ENCODE measurements at places on chromosomes 13 and 19. TPM values are rescaled to one million over a fixed set of nuclear protein-coding genes. Genes with fewer than 3 reads are reported as not detected.

Gene ACP7
- 0.05 TPM for total RNA-seq

DNA sequence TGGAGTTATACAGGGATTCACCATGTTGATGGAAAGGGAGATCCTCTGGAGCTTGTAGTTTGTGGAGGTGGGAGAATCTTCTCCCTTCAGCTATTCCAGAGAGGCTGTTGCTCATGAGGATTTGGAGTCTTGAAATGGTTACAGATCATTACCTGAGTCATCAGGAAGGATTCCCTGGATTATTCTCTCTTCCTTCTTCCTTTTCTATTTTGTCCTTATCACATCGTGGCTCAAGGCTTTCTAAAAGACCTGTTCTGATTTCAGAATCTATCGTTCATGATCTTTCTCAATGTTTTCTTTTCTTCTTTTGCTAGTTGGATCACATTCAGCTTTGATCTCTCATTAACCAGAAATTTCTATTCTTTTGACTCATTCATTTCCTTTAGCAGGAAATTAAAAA, 196.0 kb downstream of the KLF5 start:
- DNase-seq: no peak

DNA sequence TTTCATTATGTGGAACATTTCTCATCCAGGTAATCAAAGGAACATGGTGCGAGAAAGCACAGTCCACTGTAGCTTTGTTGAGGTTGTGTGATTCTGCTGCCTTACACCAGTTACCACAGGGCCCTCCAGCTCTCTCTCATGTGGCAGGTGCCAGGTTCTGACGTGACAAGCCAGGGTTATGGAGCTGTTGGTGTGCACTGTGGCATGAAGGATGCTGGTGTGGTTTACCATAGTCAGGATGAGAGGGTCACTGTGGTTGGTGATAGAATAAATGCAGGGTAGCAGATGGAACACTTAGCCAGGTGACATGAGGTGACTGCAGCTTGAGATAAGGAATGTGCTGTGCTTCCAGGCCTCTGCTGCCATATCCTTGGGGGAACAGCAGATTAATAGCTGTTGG, 7.4 kb downstream of the ZNF223 start:
- DNase-seq: no peak

DNA sequence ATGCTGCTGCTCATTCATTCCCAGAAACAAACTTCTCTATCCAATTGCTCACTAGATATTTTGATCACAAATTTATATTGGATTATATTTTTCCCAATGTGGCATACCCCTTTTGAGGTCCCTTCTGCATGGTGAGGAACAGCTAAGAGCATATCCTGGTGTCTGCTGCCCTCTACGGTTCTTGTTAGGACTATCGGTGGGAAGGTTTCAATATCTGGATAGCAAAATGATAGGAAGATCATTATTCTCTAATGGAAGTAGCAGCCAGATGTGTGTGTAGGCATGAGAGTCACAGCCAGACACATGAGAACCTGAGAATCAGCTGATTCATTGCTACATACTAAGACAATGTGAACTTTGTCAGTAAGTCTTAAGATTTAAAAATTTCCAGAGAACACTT, 1422.4 kb upstream of the MIR17HG start:
- peak; percentile 84 for DNase-seq

Gene PTPRH
- total RNA-seq: 38.1 TPM

Gene EFNA2
- 0.37 TPM for total RNA-seq

DNA sequence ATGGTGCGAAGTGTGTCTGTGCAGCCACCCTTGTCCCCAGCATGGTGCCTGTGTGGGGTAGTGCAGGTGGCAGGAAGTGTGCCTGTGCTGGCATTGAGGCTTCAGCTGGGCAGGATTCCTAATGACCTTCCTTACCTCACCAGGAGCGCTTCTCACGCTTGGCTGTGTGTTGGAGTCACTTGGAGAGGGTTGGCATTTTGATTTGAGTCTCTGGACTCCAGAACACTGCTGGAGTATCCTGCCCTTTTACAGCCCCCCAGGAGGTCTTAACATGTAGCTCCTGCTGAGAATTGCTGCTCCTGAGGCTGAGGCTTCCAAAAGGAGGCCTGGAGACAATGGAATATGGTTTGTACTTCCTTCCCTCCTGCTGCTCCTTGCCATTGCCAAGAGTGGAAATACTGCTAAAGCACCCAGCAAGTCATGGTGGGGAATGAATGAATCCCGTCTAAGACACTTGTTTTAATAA, 87.1 kb downstream of the ARHGEF7 start:
- DNase-seq: no peak

DNA sequence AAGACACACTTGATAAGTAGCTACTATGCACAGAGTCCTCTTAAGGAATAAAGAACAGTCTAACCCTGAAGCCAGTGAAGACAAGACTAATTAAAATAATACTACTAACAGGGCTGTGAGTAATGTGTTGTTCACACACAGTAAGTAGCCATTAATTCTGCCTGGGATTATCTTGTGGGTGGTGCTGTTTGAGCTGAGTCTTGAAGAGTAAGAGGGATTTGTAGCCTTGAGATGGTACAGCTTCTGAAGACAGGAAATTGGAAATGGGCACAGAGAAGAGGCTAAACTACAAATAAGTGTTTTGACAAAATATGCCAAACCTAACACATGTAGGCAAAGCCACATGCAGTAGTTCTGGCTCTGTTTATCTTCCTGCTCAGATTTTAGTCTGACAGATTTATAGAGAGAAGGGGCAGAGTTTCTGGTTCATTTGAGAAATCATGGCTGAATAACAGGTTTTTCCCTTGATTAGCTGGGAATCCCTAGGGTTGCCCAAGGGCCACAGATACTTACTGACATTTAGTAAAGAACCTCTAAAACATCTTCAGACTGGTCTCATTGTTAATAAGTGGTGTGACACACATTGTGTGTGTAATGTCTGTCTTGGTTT, 38.0 kb downstream of the ITGBL1 start:
- no peak for DNase-seq

DNA sequence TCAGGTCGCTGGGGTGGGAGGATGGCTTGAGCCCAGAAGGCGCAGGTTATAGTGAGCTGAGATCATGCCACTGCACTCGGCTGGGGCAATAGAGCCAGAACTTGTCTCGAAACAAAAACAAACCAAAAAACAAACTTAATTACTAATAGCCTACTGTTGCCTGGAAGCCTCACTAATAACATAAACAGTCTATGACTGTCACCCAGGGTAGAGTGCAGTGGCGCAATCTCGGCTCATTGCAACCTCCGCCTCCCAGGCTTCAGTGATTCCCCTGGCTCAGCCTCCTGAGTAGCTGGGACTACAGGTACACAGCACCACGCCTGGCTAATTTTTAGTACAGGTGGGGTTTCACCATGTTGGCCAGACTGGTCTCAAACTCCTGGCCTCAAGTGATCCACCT, 18.0 kb downstream of the CATSPERD start:
- no peak for DNase-seq

GRCh38 chr13:89822467-89822866, 1525.0 kb upstream of the MIR17HG start:
- DNase-seq: peak; percentile 99

Gene NFILZ
- total RNA-seq: not detected

Gene RNF6
- total RNA-seq: 55.1 TPM

- no peak for DNase-seq
These were observed 18.9 kb upstream of the KBTBD7 start for GRCh38 chr13:41213316-41213715.

Gene CCNA1
- 0.13 TPM for total RNA-seq
